ENCODE measurements at places on chromosomes 6 and 20.
A peak's percentile ranks its signal among the peaks of the same experiment; 100 is the strongest.

DNA sequence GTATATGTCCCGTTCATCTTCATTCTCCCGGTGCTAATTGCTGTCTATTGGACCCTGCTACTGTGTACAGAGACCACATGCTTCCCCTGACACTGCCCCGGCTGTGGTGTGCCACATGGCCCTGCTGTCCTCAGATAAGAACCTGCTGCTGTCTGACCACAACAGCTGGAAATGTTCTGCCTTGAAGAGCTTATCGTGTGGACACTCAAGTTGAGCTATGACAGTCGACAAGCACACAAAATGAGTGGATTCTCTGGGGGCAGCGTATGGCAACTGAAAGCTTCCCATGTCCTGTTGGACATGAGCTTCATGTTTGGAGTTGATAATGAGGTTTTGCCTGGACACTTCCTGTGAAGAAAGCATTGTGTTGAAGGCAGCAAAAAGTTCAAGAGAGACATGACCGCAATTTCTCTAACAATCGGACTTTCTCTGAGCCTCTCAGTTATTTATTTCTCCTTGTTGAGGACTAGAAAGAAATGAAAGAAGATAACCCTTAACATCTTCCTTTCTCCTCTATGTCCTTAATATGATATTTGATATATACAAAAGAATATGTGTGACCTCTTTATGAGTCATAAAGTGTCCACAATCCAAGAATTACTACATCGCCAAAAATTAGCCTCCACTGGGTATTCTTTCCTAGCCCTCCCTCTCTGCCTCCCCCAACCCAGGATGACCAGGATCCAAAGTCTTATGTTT, 187.1 kb upstream of the TCF21 start:
- DNase-seq: no peak

DNA sequence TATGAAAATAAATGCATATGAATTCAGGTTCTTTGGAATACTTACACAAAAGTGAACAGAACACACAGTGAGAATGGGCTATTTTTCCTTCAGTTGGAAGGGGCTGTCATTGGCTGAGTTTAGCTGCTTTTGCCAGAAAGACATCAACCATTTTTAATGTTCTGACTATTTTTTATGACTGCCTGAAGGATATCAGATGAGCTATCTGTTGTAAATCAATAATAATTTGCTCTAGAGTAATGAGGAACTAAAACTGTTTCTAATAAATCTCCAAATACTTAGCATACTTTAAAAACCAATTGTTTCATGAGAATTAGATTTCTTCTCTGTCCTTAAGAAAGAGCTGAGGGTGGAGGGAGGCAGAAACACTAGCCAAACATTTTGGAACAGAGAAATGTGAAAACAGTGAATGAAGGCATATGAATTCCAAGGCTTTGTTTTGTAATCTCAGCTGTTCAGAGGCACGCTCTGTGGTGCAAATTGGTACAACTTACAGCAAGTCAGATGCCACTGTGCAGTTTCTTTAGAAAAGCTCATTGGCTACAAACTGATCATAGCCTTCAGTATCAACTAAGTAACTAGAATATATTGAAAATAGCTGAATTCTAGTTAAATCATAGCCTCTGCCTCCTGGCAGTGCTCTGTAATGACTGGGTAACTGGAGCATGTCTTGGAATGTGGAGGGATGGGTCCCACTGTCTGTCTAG, 228.9 kb upstream of the JAG1 start:
- DNase-seq: no peak

GRCh38 chr6:135419162-135419561, 78.4 kb downstream of the AHI1 start:
- DNase-seq: no peak

GRCh38 chr6:72322771-72323170, 299.1 kb upstream of the KCNQ5 start:
- no peak for DNase-seq

- no peak for DNase-seq
These were observed 11.2 kb downstream of the ZCCHC3 start for GRCh38 chr20:308427-309038.

GRCh38 chr6:81894306-81894705, 141.8 kb upstream of the TENT5A start:
- DNase-seq: no peak

DNA sequence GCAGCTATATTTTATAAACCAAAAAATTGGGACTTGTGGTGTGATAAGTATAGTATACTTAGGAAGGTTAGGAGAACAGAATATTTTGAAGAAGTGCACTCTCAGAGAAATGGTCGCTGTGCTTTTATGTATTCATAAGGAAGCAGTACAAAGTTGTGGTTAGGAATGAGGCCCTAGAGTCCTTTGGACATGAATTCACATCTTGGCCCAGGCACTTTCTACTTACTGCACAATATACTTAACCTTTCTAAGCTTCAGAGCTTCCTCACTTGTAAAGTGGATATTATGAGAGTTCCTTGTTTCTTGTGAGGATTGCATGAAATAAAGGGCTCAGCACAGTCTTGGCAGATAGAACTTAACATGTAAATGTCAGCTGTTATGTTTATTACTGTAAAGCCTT, 21.0 kb upstream of the SERINC3 start:
- no peak for DNase-seq

DNA sequence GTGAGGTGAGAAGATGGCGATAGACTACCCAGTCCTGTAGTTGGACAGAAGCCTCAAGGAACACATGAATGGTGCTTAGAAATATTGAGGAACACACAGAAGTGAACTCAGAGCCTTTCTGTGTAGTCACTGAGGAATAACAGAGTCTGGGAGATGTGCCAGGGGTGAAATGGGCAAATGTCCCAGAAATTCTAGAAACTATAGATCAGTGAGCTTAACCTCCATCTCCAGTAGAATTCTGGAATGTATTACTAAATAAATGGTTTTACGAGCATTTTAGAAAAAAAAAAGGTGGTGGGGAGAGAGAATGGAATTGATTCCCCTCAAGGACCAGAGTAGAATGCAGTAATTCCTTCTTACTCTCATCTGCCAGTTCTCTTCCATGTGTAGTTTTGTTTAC, 380.0 kb downstream of the LMBRD1 start:
- DNase-seq: no peak

DNA sequence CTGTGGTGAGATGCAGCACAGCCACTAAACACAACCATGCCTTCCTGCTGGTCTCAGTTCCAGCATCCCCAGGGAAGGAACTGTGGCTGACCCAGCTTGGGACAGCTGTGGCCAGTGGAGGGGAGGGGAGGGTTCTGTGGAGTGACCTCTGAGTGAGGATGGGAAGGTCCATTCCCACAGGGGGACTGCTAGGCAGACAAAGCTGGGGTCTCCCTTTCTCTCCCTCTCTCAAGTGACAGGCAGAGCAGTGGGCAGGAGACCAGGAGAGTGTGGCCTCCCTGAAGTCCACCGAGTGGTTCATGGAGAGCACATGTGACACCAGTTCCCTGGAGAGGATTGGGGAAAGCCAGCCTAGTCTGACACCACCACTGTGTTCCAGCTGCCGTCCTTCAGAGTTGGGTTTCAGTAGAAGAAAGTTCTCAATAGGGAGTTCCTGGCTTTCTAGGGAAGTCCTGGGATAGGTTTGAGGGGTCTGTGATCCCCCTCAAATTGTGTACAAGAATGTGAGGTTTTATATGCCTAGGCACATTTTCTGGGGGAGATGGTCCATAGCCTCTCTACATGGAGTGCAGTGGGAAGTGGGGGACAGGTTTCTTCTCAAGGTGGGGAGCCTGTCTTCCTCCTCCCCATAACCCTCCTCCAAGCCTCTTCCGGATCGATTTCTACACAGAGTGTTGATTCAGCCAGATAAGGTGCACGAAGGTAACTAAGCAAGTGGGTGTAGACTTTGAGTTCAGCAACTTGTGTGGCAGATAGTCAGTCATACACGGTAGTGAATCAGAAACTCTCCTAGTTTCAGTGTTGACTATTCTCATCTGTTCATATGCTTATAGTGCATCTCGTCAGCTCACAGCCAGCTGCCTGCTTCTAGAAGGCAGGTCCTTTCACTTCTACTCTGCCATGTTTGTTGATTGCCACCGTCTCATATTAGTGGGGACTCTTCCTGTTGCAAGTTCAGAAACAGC, 18.9 kb downstream of the MANBAL start:
- no peak for DNase-seq

GRCh38 chr6:142829556-142829955, 115.4 kb downstream of the HIVEP2 start:
- DNase-seq: no peak

DNA sequence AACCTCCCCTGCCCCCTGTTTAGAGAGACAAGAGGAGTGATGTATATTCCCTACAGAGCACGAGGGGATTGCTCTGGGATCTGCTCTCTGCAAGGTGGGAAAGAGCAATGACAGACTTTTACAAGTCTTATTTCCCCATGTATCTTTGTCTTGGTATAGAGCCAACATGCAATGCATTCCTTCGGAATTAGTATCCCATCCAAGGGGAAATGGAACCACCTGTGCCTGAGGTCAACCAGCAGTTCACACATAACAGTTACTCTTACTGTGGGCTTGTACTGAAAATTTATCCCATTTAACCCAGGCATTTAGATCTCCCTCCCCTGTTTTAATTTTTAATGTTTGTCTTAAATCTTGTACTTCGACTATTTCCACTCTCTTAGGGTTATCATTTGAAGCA, 250.4 kb downstream of the C6orf118 start:
- DNase-seq: no peak

DNA sequence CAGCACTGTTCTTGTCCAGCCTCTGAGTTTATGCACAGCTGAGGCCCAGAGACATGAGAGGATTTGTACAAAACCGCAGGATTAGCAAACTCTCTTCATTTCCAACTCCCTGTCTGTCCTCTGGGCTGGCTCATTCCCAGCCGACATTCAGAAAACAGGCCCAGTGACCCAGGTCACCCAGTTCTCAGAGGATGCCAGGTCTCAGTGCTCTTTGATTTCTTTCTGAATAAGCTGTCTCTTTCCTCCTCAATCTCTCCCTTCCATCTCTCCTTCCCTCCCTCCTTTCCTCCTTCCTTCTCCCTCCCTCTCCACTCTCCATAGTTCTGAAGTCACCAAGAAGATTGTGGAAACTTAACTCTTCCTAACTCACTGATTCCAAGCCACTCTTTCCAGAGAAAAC, 372.7 kb upstream of the SULF2 start:
- no peak for DNase-seq

- DNase-seq: no peak
These were observed 356 bp downstream of the TBXT start for GRCh38 chr6:166167258-166167731.

- no peak for DNase-seq
These were observed 51.3 kb downstream of the ADAT2 start for GRCh38 chr6:143399176-143399575.

- DNase-seq: no peak
These were observed 25.2 kb downstream of the MED23 start for GRCh38 chr6:131602781-131603312.

DNA sequence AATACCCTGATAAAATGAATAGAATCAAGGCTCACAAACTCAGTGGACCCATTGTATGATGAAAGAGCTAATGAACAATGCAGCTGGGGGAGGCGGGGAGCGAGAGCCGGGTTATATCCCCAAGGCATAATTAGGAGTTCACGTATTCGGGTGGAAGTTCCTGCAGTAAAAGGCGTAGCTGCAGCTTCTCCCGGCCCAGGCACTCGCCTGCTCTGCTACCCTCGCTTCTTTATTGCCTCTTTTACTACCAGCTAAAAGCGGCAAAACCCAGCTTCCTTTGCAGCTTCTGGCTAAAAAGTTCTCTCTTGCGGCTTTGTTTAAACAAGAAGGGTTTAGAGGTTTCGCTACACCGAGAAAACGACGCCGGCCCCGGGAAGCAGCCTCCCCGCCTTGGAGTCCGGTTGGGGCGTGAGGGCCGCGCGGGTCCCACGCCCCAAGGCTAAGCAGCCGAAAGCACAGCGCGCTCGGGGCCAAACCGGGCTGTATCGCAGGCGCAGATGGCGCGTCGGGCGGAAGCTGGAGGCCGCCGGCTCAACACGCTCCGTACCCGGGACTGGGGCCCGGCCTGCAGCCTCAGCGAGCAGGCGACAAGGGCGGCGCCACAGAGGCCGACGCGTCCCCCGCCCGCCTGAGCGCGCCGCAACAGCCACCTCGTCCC, 1.6 kb downstream of the ZBTB2 start:
- peak; percentile 44 for DNase-seq

GRCh38 chr6:22106961-22107360, 189.9 kb downstream of the PRL start:
- DNase-seq: no peak

DNA sequence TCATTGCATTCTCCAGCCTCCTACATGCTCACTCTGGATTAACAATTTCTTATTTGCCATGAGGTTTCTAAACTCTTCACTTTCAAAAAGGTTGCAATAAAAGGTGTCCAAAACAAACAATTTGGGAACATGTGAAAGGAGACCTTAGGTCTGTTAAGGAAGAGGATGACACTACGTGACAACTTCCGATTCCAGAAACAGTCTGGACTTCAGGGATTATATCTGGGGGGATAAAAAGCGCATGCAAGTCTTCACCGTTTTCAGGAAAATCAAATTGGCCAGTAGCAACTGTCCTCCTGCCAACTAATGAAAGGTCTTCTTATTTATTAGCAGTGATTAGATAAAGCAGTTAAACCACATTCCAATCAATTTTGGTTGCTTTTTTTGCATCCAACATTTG, 1.8 kb downstream of the ZDHHC14 start:
- no peak for DNase-seq

DNA sequence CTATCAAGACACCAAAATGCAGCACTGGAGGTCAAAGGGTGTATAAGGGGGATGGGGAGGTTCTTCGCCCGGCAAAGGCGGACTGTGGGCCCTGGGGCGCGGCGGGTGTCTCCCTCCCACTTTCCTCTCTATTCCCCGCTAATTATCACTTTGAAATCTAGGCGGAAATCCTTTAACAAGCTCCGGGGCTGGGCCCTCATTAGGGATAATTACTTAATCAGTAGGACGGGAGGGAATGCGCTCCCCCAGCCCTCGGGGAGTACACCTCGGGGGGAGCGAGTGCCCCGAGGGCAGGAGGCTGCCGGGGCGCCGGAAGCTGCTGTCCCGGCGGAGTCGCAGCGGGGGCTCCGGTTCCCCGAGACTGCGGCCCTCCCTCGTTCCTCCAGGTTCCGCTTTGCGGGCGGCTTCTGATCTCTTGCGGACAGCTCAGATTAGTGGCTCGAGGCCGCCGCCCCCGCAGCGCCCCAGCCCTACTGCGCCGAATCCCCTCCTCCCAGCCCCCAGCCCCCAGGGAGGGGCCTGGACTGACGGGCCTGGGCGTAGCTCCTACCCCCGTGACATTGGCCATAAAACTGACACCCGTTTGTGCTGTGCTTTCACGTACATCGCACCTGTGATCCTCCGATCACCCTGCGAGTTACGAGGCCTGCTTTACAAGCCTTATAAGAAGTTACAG, 14.7 kb downstream of the MUCL3 start:
- DNase-seq: no peak

- DNase-seq: no peak
These were observed 10.6 kb downstream of the REM1 start for GRCh38 chr20:31485450-31486339.

Measured in NCI-H1930 (cell line).